Esophagus squamous epithelium (tissue), 5 donors: ENCODE measurements at places on chromosomes 6 and 20. TPM values are rescaled to one million over a fixed set of nuclear protein-coding genes. Genes with fewer than 3 reads are reported as not detected.
A peak's percentile ranks its signal among the peaks of the same experiment; 100 is the strongest.

Gene FKBP1C
- total RNA-seq, result 0.35 TPM

- H3K4me3 ChIP-seq, result no peak overlapping the region
- DNase-seq, result no peak
- no peaks in the 10 kb centered on the region for H3K27me3 ChIP-seq
- no peak overlapping the region for H3K27ac ChIP-seq
Observed at GRCh38 chr6:140340795-140341194, 966.3 kb upstream of the CITED2 start.

Gene RBPJL
- total RNA-seq, result not detected

- no peak overlapping the region for H3K4me3 ChIP-seq
- no peaks in the 10 kb centered on the region for H3K4me1 ChIP-seq
- H3K36me3 ChIP-seq, result no peaks in the 10 kb centered on the region
- H3K27me3 ChIP-seq, result no peaks in the 10 kb centered on the region
Observed at GRCh38 chr6:14865531-14866100, 380.3 kb upstream of the JARID2 start.

GRCh38 chr6:112343977-112344376, 3.2 kb upstream of the RFPL4B start:
- DNase-seq, result no peak
- H3K4me3 ChIP-seq, result no peak overlapping the region
- H3K27me3 ChIP-seq, result no peaks in the 10 kb centered on the region
- H3K4me1 ChIP-seq, result no peaks in the 10 kb centered on the region

Gene BPIFA1
- not detected for total RNA-seq

DNA sequence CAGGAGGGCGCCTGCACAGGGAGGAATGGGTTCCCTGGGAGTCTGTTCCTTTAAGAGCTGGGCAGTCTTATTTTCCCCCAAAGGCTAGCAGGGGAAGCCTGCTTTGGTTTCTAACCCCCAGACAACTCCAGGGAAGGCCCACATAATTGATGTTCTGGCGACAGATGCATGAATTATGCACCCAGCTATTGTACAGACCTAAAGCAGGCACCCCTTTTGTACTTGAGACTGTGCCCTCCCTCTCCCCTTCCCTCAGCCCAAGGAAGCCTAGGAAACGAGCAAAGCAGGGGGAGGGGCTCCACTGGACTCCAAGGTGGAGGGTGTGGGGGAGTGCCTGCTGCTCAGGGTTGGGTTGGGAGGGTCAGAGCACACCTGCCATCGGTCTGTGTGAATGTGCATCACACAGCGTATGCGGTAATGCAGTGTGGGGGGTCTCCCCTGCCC, 102.1 kb downstream of the KCNB1 start:
- no peaks in the 10 kb centered on the region for H3K36me3 ChIP-seq
- no peak overlapping the region for H3K4me3 ChIP-seq
- peaks cover 37% of the 10 kb centered on the region for H3K4me1 ChIP-seq
- no peak overlapping the region for H3K27ac ChIP-seq
- no peak for DNase-seq

DNA sequence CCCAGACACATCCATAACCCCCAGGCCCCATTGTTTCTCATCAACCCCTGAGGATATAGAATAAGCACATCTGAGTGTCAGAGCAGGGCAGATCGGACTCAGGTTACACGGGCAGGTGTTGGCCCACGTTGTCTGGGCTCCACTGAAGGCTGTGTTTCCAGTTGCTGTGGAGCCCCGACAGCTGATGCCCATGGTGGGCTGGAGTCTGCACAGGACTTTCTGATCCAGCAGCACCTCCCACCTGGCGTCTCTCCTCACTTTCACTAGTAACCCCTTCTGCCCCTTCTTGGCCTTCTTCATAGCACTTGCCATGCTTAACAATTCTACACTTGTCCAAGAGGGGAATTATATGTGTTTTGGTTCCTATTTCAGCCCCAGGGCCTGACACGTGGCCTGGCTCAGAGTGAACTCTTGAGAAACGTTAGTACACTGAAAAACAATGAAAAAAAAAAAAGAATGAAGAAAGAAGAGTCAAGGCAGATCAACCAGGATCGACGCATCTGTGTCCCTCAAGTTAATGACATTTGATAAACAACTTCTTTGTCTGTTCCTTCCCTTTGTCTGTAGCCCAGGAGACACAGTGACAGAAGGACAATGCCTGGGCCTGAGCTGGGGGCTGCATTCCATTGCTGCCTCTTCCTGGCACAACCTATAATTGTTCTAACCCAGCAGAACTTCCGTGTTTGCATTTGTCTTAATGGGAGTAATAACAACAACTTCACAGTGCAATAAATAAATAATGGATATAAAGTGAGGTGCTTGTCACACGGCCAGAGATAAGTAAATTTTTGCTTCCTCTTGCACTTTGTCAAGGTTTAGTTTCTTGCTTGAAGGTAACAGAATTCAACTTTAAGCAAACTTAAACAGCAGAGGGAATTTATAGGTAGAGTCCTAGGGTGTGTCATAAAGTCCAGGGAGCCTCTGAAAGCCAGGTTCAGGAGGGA, 224.2 kb upstream of the SSTR4 start:
- DNase-seq, result no peak
- no peaks in the 10 kb centered on the region for H3K27me3 ChIP-seq
- H3K36me3 ChIP-seq, result no peaks in the 10 kb centered on the region
- H3K4me3 ChIP-seq, result no peak overlapping the region
- peaks cover 37% of the 10 kb centered on the region for H3K4me1 ChIP-seq

GRCh38 chr6:39948199-39948791, 14.0 kb upstream of the MOCS1 start:
- no peak overlapping the region for H3K27ac ChIP-seq
- no peak for DNase-seq
- peaks cover 4% of the 10 kb centered on the region for H3K4me1 ChIP-seq
- no peaks in the 10 kb centered on the region for H3K36me3 ChIP-seq

Gene TAGAP
- 0.83 TPM for total RNA-seq

DNA sequence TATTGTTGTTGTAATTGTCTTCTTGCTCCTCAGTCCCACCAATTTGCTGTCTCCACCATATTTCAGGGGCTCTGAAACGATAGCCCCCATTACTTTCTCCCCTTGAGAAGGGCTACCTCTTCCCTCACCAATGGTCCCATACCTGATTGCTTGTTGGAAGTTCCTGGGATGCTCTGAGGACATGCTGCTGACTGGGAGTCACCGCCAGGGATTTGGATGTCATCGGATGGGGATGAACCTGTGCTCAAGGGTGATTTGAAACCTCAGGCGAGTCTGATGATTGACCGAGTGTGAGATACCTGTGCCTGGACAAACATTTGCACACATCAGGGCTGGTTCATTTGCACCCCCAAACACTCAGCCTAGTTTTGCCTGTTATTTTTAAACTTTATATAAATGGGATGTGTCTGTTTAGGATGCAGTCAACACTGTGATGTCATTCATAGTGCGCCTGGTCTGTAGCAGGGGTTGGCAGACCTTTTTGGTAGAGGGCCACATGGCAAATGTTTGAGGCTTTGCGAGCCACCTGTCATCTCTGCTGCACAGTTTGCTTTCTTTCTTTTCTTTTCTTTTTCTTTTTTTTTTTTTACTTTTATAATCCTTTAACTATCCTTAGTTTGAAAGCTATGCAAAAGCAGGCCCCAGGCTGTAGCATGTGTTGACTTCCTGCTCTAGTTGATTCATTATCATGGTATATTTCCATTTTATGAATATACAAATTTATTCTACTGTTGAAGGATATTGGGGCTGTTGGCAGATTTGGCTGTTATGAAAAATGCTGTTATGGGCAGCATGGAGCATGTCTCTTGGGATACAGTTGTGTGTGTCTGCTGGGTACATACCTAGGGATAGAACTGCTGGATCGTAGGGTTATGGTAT, 118.5 kb upstream of the PHACTR3 start:
- no peak for DNase-seq
- no peak overlapping the region for H3K4me3 ChIP-seq
- H3K4me1 ChIP-seq, result no peaks in the 10 kb centered on the region
- no peaks in the 10 kb centered on the region for H3K27me3 ChIP-seq
- no peaks in the 10 kb centered on the region for H3K36me3 ChIP-seq

DNA sequence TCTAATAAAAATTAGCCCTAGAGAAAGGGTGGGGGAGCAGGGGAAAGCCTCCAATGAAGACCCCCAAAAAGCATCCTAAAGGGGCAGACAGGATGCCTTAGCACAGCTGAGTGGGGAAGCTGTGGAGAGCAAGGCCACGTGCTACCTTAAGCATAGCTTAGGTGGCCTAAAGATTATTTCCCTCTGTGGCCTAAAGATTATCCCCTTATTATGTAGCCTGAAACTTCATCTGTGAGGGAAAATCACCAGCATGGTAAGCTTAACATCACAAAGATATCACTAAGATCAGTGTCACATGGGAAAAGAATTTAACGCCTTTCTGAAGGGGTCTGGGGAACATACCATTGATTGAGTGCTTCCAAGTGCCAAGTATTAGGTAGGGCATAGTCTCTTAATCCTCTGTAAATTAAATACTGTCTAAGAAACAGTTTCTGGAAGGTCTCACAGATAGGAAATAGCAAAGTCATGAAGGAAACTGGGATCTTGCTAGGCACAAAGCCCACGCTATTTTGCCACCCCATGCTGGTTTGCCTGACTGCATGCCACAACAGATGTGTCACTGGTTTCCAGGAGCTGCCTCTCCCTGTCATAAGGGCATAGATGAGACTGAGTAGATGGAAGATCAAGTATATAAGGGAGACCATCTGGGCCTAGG, 170.0 kb downstream of the HACE1 start:
- H3K27ac ChIP-seq, result no peak overlapping the region
- H3K4me3 ChIP-seq, result no peak overlapping the region

DNA sequence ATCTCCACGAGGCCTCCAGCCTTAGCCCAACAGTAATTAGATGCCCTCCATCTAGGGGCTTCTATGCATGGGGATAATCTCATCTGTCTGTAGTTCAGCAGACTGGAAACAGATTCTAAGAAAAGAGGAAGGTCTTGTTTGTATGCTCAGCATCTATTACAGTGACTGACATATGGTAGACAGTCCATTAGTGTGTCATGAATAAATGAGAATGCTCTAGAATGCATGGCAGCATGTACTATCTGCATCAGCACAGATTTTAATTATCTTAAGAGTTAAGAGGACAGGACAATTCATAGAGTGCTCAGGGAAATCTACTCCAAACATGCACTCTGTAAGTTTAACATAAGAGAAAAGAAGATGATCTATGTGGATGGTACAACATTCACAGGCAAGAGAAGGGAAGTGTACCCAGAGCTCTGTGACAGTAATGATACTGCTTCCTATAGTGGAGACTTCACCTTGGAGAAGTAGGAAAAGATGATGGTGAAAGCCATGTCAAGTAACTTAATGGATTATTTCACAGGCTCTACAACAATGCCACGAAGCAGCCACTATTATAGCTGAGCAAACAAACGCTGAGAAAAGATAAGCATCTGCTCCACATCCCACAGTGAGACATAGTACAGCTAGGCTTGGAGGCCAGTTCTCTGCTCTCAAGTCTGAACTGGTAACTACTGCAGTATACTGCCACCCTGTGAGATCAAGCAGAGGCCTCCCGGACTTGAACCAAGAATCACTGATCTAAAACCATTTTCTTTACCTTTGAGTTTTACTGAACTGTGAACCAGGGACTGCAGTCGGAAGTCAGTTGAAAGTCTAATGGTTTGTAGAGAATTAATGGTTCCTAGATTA, 309.2 kb upstream of the SPTLC3 start:
- DNase-seq, result no peak
- H3K27ac ChIP-seq, result no peak overlapping the region
- no peaks in the 10 kb centered on the region for H3K36me3 ChIP-seq
- no peak overlapping the region for H3K4me3 ChIP-seq

Gene PLCB1
- 5.2 TPM for total RNA-seq

Gene AVP
- not detected for total RNA-seq

Gene NRSN1
- total RNA-seq, result not detected

GRCh38 chr20:12113075-12113467, 195.4 kb downstream of the BTBD3 start:
- no peak overlapping the region for H3K4me3 ChIP-seq
- peaks cover 28% of the 10 kb centered on the region for H3K4me1 ChIP-seq
- DNase-seq, result no peak
- no peaks in the 10 kb centered on the region for H3K36me3 ChIP-seq

- no peak overlapping the region for H3K27ac ChIP-seq
- peaks cover 4% of the 10 kb centered on the region for H3K36me3 ChIP-seq
- H3K4me3 ChIP-seq, result no peak overlapping the region
- no peak for DNase-seq
- peaks cover 5% of the 10 kb centered on the region for H3K4me1 ChIP-seq
- H3K27me3 ChIP-seq, result no peaks in the 10 kb centered on the region
Observed at GRCh38 chr20:25224941-25225340, 22.9 kb upstream of the PYGB start.

- H3K4me1 ChIP-seq, result peaks cover 4% of the 10 kb centered on the region
- no peak overlapping the region for H3K4me3 ChIP-seq
- H3K27ac ChIP-seq, result peak overlapping the region; percentile 10
- no peaks in the 10 kb centered on the region for H3K27me3 ChIP-seq
- no peaks in the 10 kb centered on the region for H3K36me3 ChIP-seq
Observed at GRCh38 chr6:112288475-112288874, 34.1 kb upstream of the LAMA4 start.

DNA sequence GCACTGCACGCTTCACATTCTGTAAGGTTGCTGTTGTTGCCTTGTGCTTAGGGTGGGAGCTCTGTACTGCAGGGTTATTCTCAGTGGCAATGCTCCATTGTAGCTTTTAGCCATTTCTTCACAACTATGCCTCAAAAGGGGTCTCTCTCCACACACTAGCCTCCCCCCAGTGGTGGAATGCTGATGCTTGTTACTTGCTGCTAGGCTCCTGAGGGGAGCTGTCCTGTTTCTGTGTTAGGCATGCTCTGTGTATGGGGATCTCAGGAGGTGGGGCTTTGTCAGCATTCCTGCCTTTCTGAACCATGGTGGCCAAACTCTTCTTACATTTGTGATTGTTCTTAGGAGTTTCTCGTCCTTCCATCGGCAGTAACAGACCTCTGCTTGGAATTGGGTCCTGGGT, 18.8 kb downstream of the TMEM170B start:
- H3K4me3 ChIP-seq, result no peak overlapping the region
- no peaks in the 10 kb centered on the region for H3K27me3 ChIP-seq
- no peak overlapping the region for H3K27ac ChIP-seq
- no peaks in the 10 kb centered on the region for H3K4me1 ChIP-seq
- no peaks in the 10 kb centered on the region for H3K36me3 ChIP-seq
- no peak for DNase-seq

GRCh38 chr20:49284818-49285217, 7.0 kb upstream of the ZNFX1 start:
- no peak for DNase-seq
- no peak overlapping the region for H3K4me3 ChIP-seq
- H3K36me3 ChIP-seq, result peaks cover 89% of the 10 kb centered on the region

Gene CRIP3
- total RNA-seq, result not detected

Gene SLC17A4
- total RNA-seq, result not detected

Gene HMGCLL1
- total RNA-seq, result 0.76 TPM

Gene MRAP2
- total RNA-seq, result 0.99 TPM

Gene TSPO2
- not detected for total RNA-seq

DNA sequence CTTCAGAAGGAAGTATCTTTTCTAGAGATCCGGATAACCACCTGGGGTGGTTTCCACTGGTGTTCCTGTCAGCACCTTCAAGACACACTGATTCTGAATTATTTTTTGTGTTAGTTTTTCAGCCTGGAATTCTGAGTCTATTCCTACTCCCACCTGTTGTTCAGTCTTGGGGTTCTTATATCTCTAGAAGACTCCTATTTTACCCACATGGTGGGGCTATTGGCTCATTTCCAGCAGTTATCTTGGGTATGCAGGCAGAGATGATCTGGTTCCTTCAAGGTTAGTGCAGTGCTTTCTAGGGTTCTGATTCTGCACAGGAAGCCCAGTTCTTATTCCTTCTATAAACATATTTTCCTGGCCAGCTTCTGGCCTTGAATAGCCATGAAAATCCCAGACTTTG, 175.6 kb upstream of the PDE7B start:
- H3K27me3 ChIP-seq, result no peaks in the 10 kb centered on the region
- H3K4me3 ChIP-seq, result no peak overlapping the region
- H3K27ac ChIP-seq, result no peak overlapping the region
- H3K4me1 ChIP-seq, result no peaks in the 10 kb centered on the region
- no peak for DNase-seq
